Activated CD4-positive, CD25-positive, alpha-beta regulatory T cell treated with anti-CD3 and anti-CD28 coated beads, Interleukin-2, amount 50 U/mL, for 16 hours (primary cell): ENCODE measurements at places on chromosomes 16 and 17.
A peak's percentile ranks its signal among the peaks of the same experiment; 100 is the strongest.

GRCh38 chr16:11333010-11333409, 12.2 kb upstream of the RMI2 start:
- DNase-seq: no peak

DNA sequence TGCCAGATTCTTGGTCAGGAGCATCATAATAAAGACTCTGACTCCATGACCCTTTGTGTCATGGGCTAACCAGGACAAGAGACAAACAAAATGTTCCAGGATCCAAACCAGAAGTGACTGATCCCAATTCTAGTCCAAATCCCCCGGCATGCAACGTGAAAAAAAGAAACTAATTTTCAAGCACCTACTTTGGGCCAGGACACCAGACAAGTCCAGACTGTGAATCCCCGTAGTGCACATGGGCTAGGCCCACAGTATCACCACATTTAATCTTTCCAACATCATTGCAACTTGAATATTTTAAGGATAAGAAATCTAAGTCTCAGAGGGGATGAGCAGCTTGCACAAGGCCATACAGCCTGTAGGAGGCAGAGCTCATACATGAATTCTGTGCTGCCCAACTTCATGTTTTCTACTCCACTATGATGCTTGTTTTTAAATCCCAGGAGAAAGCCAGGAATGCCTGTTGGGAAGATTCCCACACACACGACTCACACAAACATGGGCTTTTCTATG, 365.7 kb downstream of the NPIPA8 start:
- DNase-seq: no peak

GRCh38 chr16:3119701-3120408, 7.5 kb downstream of the ZNF205 start:
- no peak for DNase-seq

GRCh38 chr16:73050201-73051099, 2.5 kb upstream of the ZFHX3 start:
- DNase-seq: no peak

GRCh38 chr16:69861292-69862030, 89.7 kb upstream of the CLEC18A start:
- DNase-seq: no peak

GRCh38 chr17:29591146-29591736, 1.7 kb upstream of the ANKRD13B start:
- no peak for DNase-seq

DNA sequence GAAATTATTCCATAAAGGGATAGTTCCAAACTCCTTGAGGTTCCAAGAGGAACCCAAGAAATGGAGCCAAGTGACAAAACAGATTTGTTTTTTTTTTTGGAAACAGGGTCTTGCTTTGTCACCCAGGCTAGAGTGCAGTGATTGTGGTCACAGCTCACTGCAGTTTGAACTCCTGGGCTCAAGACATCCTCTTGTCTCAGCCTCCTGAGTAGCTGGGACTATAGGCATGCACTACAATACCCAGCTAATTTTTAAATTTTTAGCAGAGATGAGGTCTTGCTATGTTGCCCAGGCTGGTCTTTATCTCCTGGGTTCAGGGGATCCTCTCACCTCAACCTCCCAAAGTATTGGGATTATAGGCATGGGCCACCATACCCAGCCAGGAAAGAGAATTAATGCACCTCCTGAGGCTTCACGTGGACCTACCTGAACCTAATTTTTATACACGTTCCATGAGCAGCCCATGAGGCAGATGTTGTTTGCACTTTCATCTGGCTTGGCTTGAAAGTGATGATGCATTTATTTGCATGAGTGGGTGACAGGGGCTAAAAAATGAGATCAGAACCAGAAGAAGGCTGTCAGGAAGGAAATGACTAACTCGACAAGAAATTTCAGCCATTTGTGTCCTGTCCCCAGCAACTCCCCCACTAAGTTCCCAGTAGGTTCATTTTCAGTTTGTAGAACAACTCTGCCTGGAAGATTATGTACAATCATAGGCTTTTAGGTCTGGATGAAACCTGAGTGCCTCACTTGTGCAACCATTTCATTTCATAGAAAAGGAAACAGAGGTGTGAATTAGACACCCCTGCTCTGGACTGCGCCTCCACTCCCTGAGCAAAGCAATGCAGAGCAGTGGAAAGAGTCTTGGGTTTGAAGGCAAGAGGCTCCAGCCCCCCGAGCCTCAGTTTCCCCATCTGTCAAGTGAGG, 10.3 kb upstream of the IRF8 start:
- DNase-seq: no peak

GRCh38 chr17:35763767-35764122, 3.1 kb downstream of the C17orf50 start:
- DNase-seq: no peak

DNA sequence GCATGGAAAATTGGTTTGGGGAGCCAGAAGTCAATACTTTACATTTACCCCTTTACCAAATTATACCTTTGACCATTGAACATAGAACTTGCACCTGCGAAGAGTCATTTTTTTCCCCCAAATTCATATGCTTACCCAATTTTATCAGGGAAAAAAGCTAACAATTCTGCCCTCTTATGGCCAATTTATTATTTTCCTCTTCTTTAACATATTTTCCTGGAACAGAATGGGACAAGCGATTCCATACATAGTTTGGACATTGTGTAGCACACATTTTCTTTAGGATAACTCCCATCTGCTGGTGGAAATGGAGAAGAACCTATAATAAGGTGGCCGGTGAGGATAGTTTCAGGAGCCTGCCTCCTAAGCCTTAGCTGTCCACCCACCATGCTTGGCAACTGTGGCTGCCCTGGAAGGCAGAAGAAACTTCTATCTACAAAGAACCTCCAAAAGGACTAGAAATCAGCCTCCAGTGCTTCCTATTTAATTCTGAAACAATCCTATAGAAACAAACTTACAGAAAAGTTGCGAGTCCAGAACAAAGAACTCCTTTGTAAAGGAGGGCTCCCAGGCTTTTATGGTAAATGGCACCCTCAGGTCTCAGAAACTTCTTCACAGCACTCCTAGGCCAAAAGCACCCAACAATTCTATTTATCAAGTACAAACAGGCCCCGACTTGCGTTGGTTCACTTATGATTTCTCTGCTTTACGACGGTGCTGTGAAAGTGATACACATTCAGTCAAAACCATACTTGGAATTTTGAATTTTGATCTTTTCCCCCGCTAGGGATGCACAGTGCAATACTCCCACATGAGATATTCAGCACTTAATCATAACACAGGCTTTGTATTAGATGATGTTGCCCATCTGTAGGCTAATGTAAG, 64.1 kb upstream of the CACNG4 start:
- no peak for DNase-seq

- no peak for DNase-seq
Observed at GRCh38 chr17:5677620-5678019, 93.3 kb upstream of the NLRP1 start.

DNA sequence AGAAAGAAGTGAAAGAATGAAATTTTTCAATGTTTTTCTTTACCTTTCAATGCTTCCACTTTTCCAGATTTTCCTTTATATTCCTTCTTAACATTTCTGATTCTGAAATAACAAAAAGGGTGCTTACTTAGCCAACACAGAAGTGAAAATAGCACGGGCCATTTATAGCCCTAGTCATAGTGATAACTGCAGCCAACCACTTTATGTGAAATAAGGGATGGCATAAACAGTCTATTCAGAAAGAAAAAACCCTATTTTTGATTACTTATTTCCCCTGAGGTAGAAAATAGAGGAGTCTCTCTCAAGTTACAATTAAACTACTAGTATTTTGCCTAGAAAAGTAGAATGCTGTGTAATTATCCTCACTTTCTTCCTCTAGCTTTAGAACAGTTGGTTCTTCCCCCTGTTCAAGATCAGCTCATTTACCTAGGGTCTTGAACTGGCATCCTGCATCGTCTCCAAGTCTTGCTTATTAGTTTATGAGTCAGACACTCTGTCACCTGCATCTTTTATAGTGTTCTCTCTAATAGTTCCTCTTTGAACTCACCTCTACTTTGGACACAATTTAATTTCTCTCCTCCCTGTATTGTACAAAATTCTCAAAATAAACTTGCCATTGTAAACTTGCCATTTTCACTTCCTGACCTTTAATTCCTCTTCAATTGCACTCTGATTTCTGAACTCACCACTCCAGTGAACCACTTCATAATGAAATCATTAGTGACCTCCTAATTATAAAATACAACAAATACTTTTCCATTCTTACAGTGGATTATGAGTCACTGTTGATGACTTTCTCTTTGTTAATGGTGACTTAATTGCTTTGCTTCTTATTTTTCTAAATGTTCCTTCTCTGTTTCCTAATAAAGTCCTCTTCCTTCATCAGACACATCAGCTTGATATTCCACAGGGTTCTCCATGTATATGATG, 23.6 kb downstream of the ABCA6 start:
- DNase-seq: no peak

DNA sequence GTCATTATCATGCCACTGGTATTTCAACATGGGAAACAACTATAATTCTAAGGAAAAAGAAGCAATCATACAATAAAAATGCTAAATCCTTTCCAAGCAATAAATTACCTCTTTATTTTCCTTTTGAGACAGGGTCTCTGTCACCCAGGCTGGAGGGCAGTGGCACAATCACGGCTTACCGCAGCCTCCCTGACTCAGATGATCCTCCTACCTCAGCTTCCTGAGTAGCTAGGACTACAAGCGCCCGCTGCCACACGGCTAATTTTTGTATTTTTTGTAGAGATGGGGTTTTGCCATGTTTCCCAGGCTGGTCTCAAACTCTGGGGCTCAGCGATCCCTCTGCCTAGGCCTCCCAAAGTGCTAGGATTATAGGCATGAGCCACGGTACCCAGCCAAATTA, 24.1 kb downstream of the CNOT1 start:
- no peak for DNase-seq

DNA sequence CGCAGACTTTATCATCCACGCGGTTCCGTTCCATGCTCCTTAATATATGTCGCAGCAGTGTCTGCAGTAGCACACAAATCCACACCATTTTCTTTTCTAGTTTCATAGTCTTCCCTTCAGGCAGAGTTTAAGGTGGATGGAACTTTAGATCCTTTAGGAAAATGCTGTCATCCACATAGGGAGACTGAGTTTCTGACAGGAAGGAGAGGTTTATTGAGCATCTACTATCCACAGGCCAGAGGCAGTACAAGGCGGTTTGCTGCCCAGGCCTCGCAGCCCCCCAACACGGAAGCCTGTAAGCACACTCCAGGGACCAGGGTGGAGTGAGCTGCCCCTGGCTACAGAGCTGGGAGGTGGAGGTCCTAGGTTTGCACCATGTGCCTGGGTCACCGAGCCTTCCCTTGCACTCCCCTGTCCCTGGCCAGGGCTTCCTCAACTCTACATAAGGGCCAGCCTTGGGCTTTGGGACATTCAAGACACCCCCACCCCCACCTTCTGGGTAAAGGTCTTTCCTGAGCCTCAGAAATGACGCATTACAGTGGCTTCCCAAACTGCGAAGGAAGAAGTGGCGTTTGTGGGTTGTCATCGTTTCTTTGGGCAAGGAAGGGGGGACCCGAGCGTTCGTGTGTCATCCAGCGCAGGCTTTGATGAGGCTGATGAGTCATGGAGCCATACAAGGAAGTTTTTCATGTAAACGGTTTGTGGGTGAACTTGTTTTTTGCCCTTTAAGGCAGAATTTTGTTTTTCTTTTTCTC, 146.5 kb upstream of the PLCG2 start:
- peak; percentile 40 for DNase-seq

DNA sequence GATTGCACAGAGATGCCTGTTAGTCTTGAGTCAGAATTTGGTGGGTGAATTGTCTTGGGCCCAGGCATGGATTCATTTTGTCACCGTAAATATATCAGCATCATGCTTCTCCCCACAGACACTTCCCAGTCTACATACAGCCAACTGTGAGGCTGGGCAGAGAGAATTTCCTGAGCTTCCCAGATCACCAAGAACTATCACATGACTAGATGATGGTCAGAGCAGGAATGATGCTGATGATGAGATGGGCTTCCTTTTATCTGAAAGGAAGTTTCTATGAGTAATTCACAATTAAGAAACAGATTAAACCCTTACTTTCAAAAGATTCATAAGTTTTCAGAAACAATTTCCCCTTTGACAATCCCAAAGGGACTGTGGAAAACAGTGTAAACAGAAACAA, 323 bp upstream of the KRTAP9-9 start:
- DNase-seq: no peak

- no peak for DNase-seq
Observed at GRCh38 chr16:81165411-81166097, 69.4 kb upstream of the GCSH start.

DNA sequence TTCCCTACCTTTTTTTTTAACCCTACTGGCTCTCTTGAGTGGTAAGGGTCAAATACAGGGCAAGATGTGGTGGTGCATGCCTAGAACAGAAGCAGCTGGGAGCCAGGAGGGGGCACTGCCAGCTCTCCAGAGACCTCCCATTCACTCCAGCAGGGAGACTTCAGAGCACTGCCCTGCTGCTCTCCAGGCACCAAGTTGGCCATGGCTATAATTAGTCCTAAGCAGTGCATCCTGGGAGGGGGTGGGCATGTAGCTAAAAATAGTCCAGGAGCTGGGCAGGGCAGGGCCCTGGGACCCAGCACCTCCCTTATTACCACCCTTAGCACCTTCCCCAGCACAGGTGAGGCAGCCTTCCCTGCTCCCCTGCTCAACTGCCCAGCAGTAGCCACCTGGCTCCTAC, 3.5 kb downstream of the CORO6 start:
- DNase-seq: no peak

DNA sequence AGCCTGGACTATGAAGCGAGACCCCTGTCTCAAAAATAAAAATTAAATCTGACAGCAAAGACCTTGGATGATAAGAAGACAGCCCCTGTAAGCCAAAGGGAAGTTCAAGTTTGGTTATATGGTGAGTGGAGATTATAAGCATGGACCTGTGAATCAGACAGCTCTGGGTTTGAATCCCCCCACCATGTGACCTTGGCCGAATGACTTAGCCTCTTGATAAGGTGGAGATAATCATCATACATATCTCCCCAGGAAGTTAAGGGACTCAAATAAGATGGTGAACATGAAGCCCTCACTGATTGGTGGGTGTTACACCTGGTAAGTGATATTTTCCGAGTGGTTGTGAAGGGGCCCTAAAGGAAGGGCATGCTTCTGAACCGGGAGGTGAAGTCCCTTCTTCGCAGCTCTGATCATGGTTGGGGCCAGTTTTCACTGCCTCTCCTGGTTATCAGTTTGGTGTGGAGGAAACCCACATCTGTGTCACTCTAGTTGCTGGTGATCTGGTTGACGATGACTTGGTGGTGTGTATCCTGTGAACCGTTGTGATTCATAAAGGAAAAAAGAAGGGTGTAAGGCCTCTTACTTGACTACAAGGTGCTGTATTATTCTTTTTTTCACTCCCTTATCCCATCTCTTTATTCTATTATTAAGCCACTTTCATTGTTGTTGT, 61.7 kb upstream of the CLEC18A start:
- DNase-seq: no peak

DNA sequence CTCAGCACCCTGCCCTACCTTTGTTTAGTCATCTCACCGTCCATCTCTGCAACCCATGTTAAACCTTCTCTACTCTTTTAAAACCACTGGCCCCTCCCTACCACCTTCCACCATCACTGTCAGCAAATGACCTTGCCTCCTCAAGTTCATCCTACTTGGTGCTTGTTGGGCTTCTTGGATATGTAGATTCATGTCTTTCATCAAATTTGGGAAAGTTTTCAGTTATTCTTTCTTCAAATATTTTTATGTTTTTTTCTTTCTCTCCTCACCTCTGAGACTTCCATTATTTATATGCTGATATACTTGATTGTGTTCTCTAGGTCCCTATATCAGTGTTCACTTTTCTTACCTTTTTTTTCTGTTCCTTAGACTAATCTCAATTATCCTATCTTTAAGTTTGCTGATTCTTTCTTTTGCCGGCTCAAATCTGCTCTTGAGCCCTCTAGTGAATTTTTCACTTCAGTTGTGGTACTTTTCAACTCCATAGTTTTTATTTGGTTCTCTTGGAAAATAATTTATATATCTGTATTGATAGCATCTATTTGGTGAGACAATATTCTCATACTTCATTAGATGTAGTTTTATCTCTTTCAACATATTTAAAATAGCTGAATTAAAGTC, 28.7 kb upstream of the ALDH3A2 start:
- no peak for DNase-seq
